ENCODE measurements at places on chromosomes 12 and 14.

DNA sequence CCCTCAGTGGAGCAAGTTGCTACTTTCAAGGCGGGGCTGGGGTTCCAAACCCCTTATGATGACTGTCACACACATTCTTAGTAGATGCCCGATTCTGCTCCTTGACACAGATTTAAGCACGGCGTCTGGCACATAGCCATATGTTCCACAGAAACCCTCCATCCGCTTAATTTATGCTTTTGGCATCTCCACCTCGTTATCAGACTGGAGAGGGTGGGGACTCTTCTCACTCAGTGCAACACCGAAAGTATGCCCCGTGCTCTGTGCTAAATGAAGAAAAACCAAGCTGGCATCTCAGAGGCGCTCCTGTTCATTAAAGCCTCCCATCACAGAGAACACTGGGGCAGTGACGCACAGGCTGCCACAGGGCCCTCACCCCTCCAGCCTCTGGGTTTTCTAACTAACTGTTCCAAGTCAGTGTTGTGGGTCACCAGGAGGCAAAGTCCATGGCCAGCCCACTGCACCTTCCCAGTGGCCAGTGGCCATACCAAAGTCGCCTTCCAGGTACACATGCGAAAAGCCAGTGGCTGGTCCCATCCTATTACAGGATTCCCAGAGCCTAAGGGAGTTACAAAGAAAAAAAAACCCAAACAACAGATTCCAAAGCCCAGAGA is 27.3 kb downstream of the CCDC88C start:
- DNase-seq, result no peak

GRCh38 chr12:13304924-13305323 is 108.4 kb downstream of the EMP1 start:
- no peak for DNase-seq

DNA sequence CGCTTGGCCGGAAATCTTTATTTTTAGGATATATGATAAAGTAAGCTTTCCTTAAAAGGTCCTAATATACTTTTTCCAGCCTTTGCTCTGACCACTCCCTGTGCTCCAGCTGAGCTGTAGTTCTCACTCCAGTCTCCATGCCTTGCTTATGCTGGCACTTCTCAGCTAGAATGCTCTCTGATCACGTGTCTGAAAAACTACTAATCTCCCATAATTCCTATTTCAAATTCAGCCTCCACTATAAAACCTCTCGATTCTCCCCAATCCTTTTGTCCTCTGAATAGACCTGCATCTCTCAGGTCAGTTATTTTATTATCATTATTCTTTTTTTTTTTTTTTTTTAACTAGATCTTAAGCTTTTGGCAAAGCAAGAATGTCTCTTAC is 3.7 kb downstream of the BIN2 start:
- no peak for DNase-seq

- no peak for DNase-seq
Observed at GRCh38 chr12:42565633-42566032, 23.9 kb downstream of the PRICKLE1 start.

GRCh38 chr14:102560458-102561261 is 31.8 kb upstream of the RCOR1 start:
- no peak for DNase-seq

GRCh38 chr12:73935817-73936216 is 601.8 kb upstream of the ATXN7L3B start:
- no peak for DNase-seq

- DNase-seq, result no peak
Observed at GRCh38 chr12:3571724-3572123, 80.7 kb downstream of the PRMT8 start.

DNA sequence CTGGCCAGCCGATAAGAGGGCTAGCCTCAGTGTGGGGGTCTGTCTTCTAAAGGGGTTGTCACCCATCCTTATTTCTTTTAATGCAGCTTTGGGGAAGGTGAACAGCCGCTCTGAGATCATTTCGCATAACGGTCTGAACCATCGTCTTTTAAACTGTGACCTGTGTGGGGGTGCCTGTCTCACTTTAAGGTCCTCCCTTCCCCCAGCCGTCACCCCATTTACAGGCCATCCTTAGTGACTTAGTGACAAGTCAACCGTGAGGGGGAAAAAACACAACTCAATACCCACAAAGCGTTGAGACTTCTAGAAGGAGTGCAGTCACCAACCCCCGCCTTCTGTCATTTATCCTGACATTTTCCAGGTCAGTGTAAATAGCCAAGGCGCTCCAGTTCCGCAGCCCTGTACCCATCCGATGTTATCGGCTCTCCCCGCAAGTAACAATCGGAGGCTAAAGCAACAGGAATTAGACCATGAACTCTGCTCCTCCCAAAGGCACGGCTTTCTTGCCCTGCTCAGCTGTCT is 505 bp upstream of the DENND5B start:
- no peak for DNase-seq

DNA sequence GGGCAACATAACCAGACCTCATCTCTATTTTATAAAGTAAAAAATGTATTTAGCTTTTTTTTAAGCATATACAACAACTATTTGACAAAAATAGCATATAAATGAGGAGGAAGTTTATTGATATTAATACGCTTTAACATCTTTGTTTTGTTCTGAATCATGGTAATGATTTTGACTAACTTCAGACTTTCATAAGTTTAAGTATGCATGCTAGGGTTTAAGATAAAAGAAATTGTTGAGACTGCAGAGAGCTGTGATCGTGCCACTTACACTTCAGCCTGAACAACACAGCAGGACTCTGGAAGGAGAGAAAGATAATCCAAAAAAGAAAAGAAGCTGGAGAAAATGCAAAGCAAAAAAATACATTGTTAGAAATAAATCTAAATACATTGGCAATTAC is 87.9 kb upstream of the AEBP2 start:
- DNase-seq, result no peak

DNA sequence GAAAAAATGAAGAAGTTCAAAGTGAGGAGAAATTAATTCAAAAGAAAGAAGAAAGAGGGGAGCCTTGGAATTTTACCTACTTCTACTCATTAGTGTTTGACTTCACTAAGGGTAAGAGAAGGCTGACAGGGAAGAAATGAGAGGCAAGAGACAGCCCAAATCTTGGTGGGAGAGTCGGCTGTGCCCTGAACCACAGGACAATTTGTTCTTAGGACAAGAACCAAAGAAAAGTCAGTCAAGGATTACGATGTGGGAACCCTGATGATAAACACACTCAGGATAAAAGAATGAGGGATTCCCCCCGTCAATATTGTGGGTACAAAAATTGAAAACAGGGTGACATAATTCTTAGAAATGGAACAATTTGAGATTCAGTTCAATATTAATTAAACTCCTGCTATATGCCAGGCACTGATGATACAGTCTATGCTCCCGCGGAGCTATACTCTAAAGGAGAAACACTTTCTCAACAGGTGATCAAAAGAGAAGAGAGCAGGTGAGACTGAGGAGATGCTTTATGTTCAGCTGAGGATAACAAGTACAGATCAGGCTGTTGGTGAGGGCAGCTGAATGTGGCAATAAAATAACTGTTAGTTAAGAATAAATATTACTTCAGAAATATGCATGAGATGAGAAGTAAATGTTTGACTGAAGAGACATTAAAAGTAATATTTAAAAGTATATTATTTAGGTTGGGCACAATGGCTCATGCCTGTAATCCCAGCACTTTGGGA is 175.4 kb downstream of the SLC25A21 start:
- no peak for DNase-seq

DNA sequence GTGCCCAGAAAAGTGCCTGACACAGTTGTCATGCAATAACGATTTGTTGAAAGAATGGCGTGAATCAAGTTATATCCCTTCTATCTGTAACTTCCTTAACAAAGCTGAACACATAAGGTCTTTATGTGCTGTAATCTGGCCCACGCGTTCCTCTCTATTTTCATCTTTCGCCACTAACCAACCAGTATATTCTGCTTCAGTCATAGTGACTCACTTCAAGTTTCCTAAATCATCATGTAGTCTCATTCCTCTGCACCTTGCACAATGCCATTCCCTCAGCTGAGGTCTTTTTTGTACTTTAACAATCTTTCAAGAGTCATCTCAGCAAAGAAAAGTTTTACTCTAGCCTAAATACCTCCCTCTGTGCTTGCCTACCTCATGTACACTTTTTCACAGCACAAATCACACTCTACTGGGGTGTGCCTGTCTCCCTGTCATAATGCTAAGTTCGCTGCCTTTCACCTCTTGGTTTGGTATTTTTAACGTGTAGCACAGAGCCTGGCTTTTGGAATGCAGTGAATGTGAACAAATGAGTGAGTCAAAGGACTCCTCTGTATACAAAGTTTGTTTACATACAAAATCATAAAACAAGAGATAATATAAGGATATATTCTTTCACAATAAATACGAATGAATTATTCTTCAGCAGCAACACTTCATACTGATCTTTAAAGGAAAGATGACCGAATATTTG is 2.9 kb upstream of the CMAS start:
- no peak for DNase-seq

GRCh38 chr14:75993567-75994041 is 8.0 kb downstream of the IFT43 start:
- no peak for DNase-seq

DNA sequence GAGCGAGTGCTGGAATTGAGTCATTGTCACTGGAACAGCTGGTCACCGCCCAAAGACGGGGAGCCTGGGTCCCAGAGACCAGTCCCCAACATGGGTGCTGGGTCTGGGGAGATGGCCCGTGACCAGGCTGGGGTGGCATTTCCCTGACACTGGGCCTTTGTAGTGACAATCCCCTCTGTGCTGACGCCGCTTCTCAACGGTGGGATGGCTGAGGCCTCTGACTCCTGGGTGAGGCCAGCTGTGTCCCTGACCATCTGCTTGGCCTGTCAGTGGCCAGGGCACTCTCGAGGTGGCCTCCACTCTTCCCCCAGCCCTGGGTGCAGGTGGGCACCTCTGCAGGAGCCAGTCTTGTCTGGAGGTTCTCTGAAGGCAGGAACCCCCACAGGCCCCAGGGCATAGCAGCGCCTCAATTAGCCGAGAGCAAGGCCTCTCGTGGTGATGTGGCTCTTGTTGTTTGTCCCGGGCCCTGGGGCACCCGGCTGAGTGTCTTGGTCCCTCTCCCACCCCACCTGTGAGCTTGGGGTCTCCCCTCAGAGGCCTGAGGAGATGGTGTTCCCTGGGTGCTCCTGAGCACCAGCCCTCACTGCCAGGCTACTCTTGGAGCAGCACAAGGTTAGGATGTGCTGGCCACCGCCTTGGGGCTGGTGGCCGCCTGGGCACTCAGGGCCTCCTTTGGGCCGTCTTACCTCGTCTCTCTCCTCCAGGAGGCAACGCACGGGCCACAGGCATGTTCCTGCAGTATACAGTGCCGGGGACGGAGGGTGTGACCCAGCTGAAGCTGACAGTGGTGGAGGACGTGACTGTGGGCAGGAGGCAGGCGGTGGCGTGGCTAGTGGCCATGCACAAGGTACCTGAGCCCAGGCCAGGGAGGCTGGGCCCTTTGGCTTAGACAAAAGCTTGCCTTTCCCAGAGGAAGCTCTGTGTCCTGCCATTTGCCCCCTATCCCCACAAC is 16.6 kb downstream of the ZFYVE21 start:
- DNase-seq, result no peak

- DNase-seq, result no peak
Observed at GRCh38 chr14:92956961-92957360, 34.0 kb downstream of the CHGA start.

GRCh38 chr14:35398071-35398584 is 6.4 kb downstream of the NFKBIA start:
- DNase-seq, result no peak

GRCh38 chr14:70770490-70770889 is 38.8 kb downstream of the MAP3K9 start:
- no peak for DNase-seq

DNA sequence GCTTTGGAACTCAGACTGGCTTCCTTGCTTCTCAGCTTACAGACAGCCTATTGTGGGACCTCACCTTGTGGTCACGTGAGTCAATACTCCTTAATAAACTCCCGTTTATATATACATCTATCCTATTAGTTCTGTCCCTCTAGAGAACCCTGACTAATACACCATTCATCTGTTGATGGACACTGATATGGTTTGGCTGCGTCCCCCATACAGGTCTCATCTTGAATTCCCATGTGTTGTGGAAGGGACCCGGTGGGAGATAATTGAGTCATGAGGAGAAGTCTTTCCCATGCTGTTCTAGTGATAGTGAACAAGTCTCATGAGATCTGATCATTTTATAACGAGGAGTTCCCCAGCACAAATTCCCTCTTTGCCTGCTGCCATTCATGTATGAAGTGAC is 57.0 kb downstream of the OTOGL start:
- DNase-seq, result no peak

GRCh38 chr14:65173973-65174693 is 71.8 kb upstream of the MAX start:
- no peak for DNase-seq

DNA sequence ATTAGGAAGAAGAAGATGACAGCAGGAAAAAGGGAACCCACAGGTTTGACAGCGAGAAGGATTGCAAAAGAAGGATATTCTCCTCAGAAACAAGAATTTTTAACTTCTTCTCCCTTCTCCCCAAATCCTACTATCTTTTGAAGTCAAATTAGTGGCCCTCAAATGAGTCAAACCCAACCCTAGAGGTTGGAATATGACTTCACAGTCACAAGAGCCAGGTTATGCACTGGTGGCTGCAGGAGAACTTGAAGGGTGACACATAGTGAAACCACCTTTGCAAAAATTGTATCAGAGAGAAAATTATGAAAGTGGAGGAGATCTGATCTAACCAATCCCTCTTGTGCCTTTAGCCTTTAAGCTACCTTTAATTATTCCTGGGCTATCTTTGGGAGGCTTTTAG is 386.2 kb upstream of the CCDC196 start:
- DNase-seq, result no peak

DNA sequence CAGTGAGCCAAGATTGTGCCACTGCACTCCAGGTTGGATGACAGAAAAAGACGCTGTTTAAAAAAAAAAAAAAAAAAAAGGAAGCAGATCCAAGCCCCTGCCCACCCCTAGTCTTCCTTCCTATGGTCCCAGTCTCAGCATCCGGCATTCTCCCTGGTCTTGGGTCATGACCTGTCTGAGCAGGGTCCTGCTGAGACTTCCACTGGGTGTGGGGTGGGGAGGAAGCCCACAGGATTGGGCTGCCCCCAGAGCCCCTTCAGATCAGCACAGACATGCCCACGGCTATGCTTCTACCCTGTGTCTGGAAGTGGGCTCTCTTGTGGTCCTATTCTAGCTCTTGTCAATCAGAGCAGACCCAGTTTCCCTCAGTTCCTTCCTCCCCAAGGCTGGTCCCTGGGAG is 12.6 kb upstream of the PLEK2 start:
- no peak for DNase-seq

- DNase-seq, result no peak
Observed at GRCh38 chr12:70842136-70842535, 78.4 kb downstream of the PTPRR start.

DNA sequence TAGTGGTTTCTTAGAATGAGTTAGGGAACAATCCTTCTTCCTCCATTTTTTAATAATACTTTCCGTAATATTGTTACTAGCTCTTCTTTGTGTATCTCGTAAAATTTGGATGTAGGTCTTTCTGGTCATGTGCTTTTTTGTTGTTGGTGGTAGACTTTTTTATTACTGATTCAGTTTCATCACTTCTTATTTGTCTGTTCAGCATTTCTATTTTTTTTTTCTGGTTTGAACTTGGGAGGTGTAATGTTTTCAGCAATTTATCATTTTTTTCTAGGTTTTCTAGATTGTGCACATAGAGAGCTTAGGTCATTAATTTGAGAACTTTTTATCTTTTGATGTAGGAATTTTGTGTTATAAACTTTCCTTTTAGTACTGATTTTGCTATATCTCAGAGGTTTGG is 1299.9 kb downstream of the FSCB start:
- no peak for DNase-seq

GRCh38 chr12:48151103-48151771 is 6.1 kb downstream of the ASB8 start:
- DNase-seq, result no peak
